ENCODE measurements at places on chromosomes 16 and 17. TPM values are rescaled to one million over a fixed set of nuclear protein-coding genes. Genes with fewer than 3 reads are reported as not detected.

DNA sequence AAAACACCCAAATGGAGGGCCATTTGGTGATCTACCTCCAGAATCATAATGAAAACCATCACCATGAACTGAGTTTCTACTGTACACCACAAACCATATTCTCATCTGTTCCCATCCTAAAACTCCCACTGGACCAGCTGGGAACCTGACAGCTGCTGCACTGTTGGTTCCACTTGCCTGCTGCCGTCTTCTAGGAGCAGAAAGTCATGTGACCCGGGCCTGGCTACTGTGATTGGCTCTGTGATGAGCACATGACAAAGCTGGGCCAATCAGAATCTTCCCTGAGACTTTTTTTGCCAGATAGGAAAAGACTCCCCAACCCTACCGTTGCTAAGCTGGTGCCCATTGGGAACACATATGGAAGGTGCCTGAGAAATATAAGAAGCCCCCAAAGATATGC, 264.2 kb downstream of the MRTFB start:
- DNase-seq, result no peak

- DNase-seq, result peak; percentile 83
These were observed 7.0 kb downstream of the KRT14 start for GRCh38 chr17:41579484-41580243.

The PDILT gene
- total RNA-seq, result not detected

The CFAP52 gene
- not detected for total RNA-seq

- no peak for DNase-seq
These were observed 217.7 kb downstream of the CCDC182 start for GRCh38 chr17:57527221-57528057.

GRCh38 chr16:86616906-86617305, 38.6 kb downstream of the FOXL1 start:
- DNase-seq, result no peak

DNA sequence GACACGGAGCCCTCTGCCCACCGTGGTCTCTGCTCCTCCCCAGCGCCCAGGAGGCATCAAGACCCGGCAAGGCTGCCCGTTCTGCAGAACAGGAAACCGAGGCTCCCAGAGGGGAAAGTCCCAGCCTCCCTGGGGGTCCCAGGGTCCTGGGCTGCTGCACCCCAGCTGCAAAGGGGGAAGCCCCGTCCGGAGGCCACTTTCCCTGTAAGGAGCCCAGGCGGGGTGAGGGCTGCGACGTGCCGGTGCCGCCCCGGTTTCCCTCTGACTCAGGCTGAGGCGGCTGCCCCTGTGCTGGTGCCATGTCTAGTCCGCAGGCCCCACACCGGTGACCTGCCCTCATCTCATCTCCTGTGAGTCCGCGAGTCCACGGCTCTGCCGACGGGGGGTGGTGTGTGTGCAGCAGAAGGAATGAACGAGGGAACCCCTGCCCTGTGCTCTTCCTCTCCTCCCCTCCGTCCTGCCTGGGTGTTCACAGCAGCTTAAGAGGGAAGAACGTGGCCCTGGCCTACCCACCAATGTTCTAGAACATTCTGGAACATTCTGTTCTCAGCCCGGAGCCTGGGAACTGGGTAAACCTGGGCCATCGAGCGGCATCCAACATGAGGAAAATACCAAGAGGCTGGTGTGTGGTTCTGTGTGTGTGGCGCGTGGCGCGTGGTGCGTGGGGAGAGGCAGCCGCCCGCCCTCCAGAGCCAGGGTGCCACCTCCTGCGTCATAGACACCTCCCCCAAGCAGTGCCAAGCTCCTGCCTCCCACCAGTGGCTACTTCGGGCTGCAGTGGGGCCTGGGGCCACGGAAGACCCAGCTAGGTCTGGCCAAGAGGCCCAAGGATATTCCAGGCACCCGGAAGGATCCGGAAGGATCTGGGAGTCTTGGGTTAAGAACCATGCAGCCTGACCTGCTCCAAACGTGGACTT, 7.0 kb upstream of the CBFA2T3 start:
- DNase-seq, result no peak

GRCh38 chr16:12674071-12674470, 129.6 kb downstream of the CPPED1 start:
- peak; percentile 81 for DNase-seq

GRCh38 chr16:85500220-85500619, 112.9 kb upstream of the GSE1 start:
- no peak for DNase-seq

The DNAH17 gene
- total RNA-seq, result not detected

GRCh38 chr16:60566901-60567300, 1469.3 kb downstream of the CDH8 start:
- no peak for DNase-seq

DNA sequence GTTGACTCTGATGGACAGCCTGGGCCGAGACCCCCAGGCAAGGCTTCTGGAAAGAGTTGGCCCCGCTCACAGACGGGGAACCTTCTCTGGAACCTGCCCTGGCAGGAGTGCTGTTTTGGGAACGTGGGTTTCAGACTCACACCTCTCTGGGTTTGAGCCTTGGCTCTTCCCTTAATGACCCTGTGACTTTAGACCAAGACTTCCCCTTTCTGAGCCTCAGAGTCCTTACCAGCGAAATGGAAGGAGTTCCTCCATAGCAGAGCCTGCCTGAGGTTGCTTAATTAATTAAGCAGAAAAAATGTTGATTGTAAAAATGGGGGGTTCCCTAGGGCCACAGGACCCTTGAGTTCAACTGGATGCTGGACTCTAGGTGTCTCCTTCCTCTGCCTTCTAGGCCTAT, 408.2 kb downstream of the SEC14L1 start:
- DNase-seq, result no peak

DNA sequence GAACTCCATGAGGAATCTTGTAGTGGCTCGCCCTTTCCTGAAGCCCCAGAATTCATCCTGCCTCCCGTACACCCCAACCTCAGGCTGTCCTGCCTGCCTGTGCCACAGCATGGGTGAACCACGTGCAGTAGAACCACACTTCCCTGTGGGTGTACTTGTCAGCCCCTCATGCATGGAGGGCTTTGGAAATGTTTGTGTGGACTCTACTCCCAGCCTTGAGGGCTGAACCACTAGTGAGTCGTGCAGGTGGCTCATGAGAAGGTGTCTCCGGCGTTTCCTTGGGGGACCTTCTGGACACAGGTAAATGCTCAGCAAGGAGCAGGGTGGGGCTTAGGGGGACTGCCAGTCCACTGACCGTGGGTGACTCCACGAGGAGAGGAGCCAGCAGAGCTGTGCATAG, 58.7 kb upstream of the ADORA2B start:
- no peak for DNase-seq

The PLA2G10 gene
- not detected for total RNA-seq

DNA sequence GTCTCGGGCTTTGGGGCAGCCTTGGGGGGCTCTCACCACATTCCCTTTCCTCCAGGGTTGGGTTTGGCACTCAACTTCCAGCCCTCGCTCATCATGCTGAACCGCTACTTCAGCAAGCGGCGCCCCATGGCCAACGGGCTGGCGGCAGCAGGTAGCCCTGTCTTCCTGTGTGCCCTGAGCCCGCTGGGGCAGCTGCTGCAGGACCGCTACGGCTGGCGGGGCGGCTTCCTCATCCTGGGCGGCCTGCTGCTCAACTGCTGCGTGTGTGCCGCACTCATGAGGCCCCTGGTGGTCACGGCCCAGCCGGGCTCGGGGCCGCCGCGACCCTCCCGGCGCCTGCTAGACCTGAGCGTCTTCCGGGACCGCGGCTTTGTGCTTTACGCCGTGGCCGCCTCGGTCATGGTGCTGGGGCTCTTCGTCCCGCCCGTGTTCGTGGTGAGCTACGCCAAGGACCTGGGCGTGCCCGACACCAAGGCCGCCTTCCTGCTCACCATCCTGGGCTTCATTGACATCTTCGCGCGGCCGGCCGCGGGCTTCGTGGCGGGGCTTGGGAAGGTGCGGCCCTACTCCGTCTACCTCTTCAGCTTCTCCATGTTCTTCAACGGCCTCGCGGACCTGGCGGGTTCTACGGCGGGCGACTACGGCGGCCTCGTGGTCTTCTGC, 8.4 kb downstream of the SLC16A3 start:
- DNase-seq, result no peak

DNA sequence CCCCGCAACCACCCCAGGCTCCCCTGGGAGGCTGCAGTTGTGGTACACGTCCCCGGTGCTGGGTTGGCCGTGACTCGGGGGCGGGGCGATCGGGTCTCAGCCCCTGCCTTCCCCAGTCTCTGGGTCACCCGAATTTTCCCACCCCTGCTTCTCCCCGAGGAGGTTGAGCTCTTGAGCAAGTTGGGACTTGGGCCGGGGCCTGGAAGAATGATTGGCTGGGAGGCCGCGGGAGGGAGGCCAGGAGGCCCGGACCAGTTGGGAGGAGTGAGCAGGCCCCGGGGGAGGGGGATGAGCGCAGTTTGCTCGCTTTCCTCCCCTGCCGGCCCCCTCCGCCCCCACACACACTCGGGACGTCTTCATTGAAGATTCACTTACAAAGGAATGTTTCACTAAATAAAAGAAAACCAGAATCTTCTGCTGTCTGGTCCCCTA, 4.5 kb upstream of the HEXIM1 start:
- no peak for DNase-seq

GRCh38 chr17:54353789-54354525, 531.2 kb downstream of the KIF2B start:
- no peak for DNase-seq

DNA sequence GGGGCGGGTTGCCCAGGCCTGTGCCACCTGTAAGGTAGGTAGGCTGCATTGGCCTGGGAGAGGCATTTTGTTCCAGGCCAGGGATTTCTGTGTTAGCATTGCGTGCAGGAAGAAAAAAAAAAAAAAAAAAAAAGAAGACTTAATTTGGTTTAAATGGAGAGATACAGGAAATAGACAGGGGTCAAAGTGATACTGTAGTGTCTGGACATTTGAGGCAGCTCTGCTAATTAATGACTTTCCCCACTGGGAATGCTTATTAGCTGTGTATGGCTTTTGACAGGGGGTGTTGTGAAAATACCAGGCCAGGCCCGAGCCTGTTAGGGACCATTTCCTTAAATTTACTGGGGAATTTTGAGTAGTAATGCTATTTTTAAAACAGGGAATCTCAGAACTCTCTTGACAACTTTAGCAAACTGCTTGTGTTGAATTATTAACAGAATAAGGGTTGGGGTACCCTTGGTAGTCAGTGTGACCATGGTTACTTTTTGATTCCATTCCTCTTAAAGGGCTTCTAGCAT, 1.0 kb downstream of the MAP2K4 start:
- no peak for DNase-seq

- DNase-seq, result no peak
These were observed 42.4 kb upstream of the MYOCD start for GRCh38 chr17:12623220-12623848.

- peak; percentile 35 for DNase-seq
These were observed 23.4 kb upstream of the MPO start for GRCh38 chr17:58303971-58304749.

DNA sequence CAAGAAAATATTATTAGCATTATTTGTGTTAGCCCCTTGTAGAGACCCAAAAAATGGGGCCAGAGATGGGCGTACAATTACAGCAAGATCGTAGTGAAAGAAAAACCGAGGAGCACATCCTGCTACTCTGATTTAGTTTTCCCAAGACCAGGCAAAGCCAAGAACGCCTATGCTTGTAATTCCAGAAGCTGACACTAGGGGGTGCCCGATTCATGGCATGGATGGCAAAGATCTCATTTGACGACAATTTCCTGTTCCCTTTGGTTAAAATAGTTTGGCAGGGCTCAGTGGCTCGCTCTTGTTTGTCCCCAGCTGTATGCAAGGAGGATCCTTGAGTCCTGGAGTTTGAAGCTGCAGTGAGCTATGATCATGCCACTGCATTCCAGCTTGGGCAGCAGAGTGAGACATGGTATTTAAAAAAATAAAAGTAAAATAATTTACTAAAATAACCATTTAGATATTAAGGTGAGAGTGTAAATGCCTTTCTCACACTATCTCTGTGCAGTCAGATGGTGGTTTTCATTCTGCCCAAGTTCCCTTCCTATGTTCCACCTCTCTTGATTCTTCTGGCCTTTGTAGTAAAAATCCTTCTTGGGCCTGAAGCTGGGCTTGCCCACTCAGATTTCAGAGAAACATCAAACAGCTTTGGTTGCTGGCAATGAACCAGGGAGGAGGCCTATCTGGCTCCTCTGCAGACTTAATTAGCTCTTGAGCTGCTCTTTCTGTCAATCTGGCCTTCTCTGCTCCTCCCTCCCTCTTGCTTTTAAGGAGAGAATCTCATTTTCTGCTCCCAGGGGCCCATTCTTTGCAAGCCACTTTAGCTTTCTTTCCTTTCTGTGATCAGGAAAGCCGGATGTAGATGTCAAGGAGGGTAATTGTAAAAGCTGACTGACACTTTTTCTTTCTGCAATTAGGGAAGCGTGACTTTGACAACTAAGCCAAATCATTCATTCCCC, 31.2 kb downstream of the TMEM238L start:
- no peak for DNase-seq

GRCh38 chr17:49508061-49508865, 13.2 kb downstream of the NGFR start:
- peak; percentile 86 for DNase-seq

The SLC6A4 gene
- total RNA-seq, result under 0.01 TPM

DNA sequence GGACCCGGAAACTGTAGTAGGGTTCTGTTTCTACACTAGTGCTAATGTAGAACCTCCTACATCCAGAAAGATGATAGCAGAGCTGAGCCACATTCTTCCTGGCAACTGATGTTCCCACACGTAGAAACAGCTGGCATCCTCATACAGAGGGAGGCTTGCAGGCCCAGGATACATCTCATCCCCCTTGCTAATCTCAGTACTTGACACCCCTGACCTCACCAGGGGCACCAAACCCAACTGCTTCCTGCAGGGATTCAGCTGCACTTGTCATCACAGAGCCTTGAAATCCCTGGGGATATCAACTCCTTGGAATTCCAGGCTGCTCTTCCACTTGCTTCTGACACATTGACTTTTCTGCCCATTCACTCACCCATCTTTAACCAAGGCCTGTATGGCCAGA, 75.2 kb upstream of the HSBP1 start:
- DNase-seq, result no peak

DNA sequence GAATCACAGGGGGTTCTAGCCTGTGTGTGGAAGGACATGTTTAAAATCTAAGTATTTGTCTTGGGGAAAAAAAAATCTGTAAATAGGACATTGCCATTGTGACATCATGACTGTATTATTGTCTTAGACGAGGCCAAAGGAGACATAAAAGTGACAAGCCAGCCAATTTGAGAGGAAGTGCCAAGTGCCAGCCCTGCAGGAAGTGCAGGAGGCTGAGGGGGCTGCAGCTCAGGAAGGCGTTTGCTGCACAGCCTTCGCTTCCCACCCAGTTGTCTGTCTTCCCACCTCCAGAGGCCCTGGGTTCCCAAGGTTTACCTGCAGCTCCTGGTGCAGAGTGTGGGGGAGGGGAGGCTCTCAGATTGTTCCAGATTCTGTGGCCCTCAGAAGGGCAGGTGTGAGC, 1.3 kb downstream of the ADCY7 start:
- DNase-seq, result no peak

- no peak for DNase-seq
These were observed 31.3 kb downstream of the AP1G1 start for GRCh38 chr16:71777329-71777728.

GRCh38 chr16:50273888-50274325, 7.6 kb downstream of the ADCY7 start:
- no peak for DNase-seq

GRCh38 chr16:70573451-70574121, 50.0 kb downstream of the SF3B3 start:
- peak; percentile 75 for DNase-seq

The KATNIP gene
- 14.0 TPM for total RNA-seq

The ITGA2B gene
- total RNA-seq, result 0.25 TPM
